ENCODE measurements at places on chromosomes 7 and 10. TPM values are rescaled to one million over a fixed set of nuclear protein-coding genes. Genes with fewer than 3 reads are reported as not detected.

Gene PHKG1
- 31.2 TPM for total RNA-seq

Gene FRMD4A
- 42.3 TPM for total RNA-seq

Gene RBM20
- 103 TPM for total RNA-seq

Gene HABP2
- total RNA-seq, result not detected

Gene DUS4L
- 7.7 TPM for total RNA-seq

Gene KLLN
- 0.27 TPM for total RNA-seq

Gene IMMP2L
- total RNA-seq, result 14.3 TPM

Gene PRTFDC1
- total RNA-seq, result 7.1 TPM

Gene AASS
- total RNA-seq, result 19.2 TPM

Gene PDZD8
- 20.0 TPM for total RNA-seq

Gene HOXA3
- total RNA-seq, result not detected

Gene PTPRZ1
- total RNA-seq, result 0.41 TPM

- DNase-seq, result no peak
Measured at GRCh38 chr10:15784662-15785300, 65.1 kb upstream of the ITGA8 start.

GRCh38 chr7:158037211-158037610 is 550.4 kb downstream of the PTPRN2 start:
- no peak for DNase-seq

GRCh38 chr10:11563936-11564335 is 47.5 kb downstream of the USP6NL start:
- DNase-seq, result no peak

GRCh38 chr10:73876971-73877370 is 2.6 kb upstream of the CAMK2G start:
- DNase-seq, result no peak

GRCh38 chr7:41731493-41732435 is 28.9 kb upstream of the INHBA start:
- no peak for DNase-seq

- peak; percentile 81 for DNase-seq
Measured at GRCh38 chr7:5574770-5575269, 151.2 kb upstream of the TNRC18 start.

DNA sequence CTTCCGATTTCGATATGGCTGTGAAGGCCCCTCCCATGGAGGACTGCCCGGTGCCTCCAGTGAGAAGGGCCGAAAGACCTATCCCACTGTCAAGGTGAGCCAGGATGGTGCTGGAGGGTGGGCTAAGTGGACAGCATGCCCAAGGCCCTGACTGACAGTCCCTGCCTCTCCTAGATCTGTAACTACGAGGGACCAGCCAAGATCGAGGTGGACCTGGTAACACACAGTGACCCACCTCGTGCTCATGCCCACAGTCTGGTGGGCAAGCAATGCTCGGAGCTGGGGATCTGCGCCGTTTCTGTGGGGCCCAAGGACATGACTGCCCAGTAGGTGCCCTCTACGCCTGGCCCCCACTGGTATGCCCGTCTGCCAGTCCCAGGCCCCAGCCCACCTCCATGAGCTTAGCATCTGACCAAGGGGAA is 1.2 kb downstream of the NFKB2 start:
- no peak for DNase-seq

DNA sequence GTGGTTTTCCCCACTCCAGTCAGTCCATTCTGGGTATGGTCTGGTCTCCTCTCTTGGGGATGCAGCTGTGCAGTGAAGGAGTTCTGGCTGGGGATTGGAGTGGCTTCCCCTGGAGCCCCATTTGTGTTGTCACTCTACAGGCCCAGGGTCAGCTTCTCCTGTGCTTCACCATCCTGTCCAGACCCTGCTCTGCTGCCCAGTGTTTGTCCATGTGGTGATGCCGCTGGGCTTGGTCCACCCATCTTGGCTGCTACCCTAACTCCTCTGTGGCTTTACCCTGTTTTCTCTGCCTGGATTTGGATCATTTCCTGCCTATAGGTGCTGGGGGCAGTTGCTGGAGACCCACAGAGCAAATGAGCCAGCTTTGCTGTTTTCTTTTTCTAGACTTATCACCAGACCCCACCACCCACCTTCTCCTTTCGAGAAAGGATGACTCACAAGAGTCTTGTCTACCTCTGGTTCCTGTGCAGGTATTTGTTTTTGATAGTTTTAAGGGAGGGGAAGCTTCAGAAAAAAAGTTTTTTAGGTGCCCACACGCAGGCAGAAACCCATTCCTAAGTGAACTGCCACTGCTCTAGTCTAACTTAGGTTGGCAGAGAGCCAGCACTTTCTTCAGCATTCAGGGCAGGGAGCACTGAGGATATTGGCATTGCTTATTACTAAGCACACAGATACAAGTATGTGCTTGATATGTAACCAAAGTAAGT is 8.5 kb downstream of the ZDHHC16 start:
- no peak for DNase-seq

- DNase-seq, result no peak
Measured at GRCh38 chr10:128028508-128029289, 97.5 kb downstream of the MKI67 start.

DNA sequence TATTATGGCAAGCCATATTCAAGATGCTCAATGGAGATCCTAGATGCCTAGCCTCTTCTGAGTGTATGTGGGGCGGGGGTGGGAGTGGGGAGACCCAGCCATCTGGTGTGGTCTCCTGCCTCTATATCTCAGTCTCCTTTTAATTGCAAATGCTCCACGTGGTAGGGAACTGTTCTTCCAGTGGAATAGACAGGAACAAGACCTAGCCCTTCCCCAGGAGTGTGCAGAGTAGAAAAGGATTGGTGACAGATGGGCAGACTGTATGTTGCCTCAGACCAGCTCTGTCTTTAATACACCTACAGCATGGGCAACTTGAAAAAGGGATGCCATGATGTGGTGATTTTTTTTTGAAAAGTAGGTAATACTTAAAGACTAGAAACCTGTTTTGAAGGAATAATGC is 12.6 kb downstream of the CYP3A5 start:
- no peak for DNase-seq

DNA sequence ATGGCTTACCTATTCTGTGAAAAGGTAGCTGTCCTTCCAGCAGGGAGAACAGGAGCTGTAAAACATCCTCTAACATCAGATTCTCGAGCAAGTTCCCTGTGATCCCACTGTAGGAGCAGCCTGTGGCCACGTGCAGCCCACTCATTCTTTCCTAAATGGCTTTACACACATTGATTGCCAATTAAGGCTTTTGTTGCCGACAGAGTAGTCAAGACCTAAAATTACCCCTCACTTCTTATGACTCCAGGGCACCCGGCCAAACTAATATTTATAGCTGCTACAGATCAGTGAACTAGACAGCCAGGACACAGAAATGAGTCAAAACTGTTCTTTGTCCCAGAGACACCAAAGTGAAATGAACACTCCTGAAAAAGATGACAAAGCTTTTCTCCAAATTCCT is 832.1 kb downstream of the SORCS3 start:
- no peak for DNase-seq

DNA sequence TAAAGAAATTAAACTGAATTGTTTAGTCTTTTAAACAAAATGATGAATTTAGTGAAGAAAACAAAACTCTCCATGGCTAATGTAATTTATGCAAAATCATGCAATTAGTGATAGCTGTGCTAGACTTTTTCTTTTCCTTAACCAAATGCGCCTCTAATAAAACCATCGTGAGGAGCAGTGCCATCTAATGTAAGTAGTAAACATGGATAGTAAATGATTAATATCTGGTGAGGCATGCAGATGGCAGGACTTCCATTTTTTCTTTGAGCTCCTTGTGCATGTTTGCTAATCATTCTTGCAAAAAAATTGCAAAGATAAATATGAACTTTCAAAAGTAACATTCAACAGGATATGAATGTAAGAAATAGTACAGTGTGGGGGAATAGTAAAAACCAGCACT is 2.3 kb downstream of the INSYN2A start:
- no peak for DNase-seq

DNA sequence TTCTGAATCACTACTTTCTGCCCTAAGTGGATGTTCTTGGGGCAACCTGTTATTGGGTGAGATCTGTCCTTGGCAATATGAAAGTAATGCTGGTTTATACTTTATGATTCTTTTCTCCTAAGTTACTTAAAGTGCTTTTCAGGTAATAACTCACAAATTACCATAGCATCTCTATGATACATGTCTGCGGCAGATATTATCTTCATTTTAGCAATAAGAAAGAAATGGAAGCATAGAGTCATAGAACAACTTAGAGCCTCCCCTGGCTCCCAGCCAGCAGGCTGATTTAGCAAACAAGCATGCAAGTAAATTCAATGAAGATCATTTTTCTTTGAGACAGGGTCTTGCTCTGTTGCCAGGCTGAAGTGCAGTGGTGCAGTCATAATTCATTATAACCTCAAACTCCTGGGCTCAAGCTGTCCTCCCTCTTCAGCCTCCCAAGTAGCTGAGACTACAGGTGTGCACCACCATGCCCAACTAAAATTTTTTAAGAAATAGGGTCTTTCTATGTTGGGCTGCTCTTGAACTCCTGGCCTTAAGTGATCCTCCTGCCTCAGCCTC is 38.1 kb upstream of the GRM8 start:
- no peak for DNase-seq

GRCh38 chr7:69833964-69834363 is 235.7 kb downstream of the AUTS2 start:
- no peak for DNase-seq

GRCh38 chr10:90162271-90162853 is 461.0 kb downstream of the KIF20B start:
- DNase-seq, result no peak

GRCh38 chr7:1030444-1031070 is 13.8 kb upstream of the GPR146 start:
- DNase-seq, result no peak

GRCh38 chr7:36788825-36789470 is 64.7 kb upstream of the AOAH start:
- no peak for DNase-seq

DNA sequence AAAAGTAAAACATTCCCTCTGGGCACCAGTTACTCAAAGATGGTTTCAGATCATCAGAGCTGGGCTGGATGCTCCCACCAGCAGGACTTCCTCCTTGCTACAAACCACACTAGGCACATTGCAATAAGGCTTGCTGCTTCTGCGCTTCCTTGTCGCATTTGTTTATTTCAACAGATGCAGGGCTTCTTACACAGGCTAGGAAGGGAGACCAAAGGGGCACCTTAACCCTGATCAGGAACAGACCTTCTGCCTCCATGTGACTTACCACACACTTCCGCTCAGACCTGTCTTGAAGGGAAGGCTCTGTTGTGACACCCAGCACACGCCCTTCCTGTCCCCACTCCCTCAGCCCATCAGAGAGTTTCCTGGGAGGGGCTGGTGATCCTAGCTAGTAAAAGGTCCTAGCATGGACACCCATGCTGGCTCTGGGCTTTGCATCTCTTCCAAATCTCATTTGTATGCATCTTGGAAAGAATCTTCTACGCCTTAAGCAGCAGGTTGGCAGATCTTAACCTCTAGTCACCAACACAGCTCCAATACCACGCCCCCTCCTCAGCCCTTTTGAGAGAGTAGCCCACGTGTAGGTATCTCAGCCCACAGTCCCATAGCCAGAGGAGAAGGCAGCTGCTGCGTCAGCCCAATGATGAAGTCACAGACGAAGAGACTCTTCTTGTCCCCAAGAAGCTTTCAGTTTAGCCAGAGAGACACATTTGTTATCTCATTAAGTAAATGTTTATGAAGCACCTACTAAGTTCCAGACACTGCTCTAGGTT is 47.1 kb upstream of the SVIL start:
- DNase-seq, result peak; percentile 70

- no peak for DNase-seq
Measured at GRCh38 chr7:29588900-29589696, 25.5 kb downstream of the PRR15 start.

DNA sequence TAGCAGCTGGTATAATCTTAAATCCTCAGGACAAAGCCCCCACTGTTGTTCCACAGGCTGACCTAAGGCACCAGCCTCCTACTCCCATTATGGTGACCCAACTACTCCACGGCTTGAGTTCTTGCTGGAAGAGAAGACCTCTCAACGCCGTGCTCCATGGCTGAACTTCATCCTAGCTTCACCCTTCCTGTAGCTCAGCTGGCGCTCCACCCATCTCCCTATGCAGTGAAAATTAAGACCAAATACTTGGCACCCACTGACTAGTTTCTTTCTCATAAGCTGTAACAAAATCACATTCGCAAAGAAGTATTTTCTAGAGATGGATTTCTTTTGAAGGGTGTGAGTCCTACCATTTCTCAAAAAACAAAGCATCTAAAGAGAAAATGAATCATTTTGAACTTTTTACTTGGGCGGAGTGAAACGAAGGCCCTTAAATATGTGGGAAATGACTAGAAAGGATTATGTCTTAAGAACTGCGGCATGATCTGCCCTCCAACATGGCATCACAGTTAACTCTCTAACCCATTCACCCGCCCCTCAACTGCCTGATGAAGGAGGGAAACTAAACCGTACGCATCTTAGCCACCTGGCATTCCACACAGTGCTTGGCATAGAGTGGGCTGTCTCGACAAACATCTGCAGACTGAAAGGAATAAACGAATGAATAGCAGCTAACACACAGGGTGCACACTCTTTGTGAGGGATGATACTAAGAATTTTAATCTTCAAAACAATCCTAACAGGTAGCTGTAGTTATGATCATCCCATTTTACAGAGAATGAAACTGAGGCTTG is 32.7 kb downstream of the GFRA1 start:
- no peak for DNase-seq

DNA sequence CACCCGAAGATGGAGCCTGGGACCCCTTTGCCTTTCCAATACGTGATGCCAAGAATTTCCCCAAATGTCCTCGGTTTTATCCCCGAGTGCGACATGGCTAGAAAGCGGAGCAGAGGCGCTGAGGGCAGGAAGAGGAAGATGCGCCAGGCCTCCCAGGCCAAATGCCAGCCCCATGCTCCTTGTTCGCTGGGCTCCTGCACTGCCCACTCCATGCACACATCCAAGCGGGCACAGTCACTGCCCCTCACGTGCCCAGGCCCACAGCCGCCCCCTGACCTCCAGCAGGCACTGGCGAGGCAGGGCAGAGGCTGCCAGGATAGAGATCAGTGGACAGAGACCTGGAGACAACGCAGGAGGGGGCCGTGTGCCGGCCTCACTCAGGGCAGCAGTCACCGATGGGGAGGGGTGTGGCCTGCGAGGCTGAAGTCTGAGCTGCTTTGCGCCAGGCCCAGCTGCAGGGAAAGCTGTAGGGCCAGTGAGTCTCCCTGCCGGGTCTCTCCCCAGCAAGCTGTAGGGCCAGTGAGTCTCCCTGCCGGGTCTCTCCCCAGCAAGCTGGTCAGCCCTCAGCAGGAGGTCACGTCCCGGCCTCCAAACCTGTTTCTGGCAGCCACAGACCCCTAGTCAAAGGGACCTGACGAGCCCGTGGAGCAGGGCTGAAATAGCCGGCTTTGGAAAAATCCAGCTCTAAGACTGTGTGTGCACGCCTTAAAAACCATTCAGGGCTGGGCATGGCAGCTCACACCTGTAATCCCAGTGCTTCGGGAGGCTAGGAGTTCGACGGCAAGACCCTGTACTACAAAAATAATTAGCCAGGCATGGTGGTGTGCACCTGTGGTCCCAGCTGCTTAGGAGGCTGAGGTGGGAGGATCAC is 100.6 kb upstream of the DIP2C start:
- DNase-seq, result peak; percentile 47

GRCh38 chr7:74412603-74413002 is 41.1 kb upstream of the GTF2IRD1 start:
- no peak for DNase-seq

- no peak for DNase-seq
Measured at GRCh38 chr10:75057680-75058079, 53.8 kb upstream of the SAMD8 start.

All from Right ventricle myocardium inferior (tissue), 1 donor.